Stimulated activated naive CD8-positive, alpha-beta T cell treated with anti-CD3 and anti-CD28 coated beads, Interleukin-15, amount 100 ng/mL, for 72 hours (primary cell): ENCODE measurements at places on chromosomes 4 and X.

DNA sequence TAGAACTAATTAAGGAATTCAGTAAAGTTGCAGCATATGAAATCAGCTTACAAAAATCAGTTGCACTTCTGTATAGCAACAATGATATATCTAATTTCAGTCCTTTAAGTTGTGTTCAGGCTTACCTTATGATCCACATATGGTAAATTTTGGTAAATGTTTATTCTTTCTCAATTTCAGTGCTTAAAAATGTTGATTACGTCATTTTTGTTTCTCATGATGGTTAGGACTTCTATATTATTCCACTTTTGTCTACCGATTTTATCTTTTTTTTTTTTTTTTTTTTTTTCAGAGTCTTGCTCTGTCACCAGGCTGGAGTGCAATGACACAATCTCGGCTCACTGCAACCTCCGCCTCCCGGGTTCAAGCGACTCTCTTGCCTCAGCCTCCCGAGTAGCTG is 40.7 kb upstream of the SLC6A14 start:
- DNase-seq: no peak

DNA sequence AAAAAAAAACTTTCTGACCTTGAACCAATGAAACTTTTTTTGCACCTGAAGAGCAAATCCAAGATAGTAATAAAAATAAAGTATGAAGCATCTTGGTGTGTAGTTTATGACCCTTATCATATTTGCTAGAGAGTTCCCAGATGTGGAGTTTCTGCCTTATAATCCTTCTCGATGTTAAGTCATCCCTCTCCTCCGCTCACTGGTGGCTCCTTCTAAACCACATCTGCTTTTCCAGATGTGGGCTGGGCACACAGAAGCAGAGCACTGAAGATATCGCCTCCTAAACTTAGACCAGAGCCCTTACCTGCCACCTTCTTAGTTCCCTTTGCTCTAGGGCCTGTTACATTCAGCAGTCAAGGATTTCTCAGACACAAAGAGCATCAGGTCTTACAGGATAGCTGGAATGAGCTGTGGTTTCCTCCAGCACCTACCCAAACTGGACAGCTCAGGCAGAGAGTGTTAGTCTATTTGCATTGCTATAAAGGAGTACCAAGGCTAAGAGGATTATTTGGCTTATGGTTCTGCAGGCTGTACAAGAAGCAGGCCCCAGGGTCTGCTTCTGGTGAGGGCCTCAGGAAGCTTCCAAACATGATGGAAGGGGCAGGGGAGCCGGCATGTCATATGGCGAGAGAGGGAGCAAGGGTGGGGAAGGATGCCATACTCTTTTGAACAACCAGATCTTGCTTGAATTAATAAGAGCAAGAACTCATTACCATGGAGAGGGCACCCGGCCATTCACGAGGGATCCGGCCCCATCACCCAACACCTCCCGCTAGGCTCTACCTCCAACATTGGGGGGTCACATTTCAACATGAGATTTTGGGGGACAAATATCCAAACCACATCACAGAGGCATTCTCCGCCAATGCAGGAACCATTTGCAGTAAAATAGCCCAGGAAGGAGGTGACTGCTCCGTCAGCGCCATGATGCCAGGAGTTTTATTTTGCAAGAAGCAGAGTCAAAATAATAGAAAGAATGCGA is 75.6 kb upstream of the HELT start:
- DNase-seq: no peak

- no peak for DNase-seq
Observed at GRCh38 chr4:53314252-53314651, 51.6 kb downstream of the SCFD2 start.

DNA sequence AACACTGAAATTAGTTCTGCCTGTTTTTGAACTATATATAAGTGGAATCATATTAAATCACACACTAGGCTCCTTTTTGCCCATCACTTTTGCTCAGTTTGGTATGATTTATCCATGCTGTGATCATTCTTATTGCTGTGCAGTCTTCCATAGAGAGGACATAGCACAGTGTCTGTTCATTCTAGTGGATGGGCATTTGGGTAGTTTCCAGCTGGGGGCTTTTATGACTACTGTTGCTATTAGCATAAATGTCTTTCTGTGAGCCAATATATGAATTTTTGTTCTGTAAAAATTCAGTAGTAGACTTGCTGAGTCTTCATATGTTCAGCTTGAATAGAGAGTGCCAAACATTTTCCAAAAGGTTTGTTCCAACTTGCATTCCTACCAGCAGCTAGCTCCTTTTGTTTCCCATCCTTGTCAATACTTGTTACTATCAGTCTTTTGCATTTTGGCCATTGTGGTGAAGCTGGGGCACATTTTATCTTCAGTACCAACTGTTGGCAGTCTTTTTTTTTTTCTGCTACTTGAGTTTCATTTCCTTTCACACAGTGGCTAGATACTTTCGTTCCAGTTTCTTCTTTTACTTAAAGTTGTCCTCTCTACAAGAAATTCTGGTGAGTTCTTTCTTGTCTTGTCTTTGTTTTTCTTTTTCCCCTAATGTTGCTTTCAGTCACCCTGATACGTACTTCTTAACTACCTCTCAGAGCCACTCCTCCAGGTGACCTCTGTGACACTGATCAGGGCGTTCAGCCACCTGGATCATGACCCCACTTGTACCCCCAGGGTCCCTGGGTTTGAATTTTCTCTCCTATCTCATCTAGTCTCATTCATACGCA is 87.0 kb downstream of the ANXA3 start:
- DNase-seq: no peak

GRCh38 chr4:163448540-163449203 is 24.9 kb downstream of the TKTL2 start:
- no peak for DNase-seq

- no peak for DNase-seq
Observed at GRCh38 chr4:71494539-71494938, 155.7 kb downstream of the SLC4A4 start.

- no peak for DNase-seq
Observed at GRCh38 chrX:56762707-56763555, 33.9 kb downstream of the NBDY start.

- DNase-seq: no peak
Observed at GRCh38 chr4:126850286-126850685, 782.5 kb upstream of the INTU start.

DNA sequence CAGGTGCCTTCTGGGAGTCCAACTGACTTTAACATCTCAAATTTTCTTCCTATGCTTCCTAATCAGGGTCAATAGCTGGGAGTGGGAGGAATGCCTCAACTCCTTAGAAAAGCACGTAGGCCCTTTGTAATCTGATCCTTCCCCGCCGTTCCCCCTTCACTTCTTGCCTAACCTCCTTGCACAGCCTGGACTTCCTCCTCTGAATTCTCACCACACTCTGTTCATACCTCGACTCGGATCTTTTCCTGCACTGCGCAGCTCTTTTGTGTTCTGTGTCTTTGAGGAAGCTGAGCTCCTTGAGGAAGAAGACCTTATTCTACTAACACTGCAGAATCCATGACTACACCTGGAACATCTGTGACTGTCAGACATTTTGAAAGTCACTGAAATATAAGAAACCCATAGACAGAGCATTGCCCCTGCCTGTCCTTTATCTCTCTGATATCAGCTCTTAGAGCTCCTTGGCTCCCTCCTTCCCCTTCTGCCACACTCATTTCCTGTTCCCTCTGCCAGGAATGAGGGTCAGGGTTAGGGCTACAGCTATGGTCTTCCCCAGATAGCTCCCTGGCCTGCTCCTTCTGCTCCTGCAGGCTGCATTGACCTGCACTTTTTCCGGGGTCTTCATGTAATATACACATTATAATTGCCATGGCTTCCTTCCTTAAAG is 140.2 kb upstream of the LDB2 start:
- no peak for DNase-seq

DNA sequence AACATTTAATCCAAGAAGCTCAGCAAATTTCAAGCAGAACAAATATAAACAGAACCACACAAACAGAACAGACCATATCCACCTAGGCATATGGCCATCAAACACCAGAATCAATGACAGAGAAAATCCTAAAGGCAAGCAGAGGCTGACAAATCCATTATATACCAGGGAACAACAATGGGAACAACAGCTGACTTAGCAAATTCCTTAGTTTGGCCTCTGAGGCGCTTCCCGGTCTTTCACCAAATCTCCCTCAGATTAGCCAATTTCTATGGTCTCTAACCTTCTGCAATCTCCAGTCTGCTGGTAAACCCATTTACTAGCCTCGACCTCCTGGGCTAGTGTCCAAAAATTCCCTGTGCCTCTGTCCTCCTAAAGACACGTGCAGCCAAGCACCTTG is 59.2 kb downstream of the GPR143 start:
- no peak for DNase-seq

DNA sequence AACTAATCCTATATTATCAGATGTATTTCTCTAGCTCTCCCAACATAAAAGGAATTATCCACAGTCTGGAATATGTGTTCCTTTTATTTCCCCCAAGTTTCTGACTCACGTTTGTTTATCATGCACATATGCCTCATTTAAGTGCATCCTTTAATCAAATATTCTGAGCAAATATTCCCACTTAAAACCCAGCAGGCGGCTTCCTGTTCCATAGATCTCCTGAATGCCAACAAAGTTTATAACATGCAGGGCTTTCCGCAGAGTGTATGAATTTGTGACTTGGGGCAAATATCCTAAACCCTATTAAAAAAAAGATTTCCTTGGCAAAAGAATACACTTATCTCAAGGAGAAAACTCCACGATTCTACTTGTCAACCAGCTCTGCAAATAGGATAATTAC is 16.9 kb downstream of the GLRA2 start:
- no peak for DNase-seq

GRCh38 chrX:111492085-111492484 is 19.4 kb upstream of the SERTM2 start:
- no peak for DNase-seq

GRCh38 chr4:44927399-44928380 is 201.3 kb upstream of the GNPDA2 start:
- no peak for DNase-seq

DNA sequence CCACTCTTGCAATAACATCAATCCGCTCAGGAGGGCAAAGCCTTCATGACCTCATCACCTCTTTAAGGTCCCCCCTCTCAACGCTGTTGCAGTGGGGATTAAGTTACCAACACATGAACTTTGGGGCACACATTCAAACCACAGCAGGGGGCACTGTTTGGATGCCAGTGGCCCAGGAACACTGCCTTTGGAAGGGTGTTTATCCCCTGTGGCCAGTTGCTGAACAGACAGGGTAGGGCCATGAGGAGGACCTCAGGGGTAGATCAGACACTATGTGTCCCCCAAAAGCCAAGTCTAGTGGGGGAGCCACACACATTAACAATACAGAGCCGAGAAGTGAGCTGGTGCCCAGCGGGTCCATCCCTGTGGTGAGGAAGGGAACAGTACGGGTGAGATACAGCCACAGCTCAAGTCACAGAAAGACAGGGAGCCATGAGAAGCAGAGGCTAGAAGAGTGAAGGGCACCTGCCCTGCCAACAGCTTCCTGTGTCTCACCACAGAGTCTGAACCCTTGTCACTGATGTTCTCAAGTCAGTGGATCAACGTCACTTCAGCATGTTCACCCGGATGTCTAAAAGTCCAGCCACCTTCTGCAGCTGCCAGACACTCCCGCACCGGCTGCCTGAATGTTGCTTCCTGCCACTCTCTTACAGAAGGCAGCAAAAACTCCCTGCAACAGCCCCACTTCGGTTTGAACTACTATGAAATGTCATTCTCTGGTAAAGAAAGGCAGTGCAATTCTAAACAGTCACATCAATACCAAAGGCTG is 19.9 kb upstream of the MXD4 start:
- DNase-seq: peak; percentile 55

DNA sequence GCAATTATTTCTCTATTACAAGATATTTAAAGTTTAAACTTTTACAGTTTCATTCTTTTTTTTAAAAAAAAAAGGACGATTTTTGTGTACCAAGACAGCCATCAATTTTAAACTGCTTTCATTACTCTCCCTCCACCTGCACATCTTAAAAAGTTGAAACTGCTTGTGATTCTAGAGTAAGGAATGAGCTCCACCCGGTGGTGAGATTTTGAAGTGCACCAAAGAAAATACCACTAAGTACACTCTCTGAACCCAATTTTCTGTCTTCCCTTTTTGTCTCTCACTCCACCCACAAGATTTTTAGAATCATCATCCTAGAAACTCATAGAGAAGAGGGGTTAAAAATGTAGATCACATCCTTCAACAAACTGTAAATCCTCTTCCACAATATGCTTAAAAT is 91.3 kb upstream of the WDR44 start:
- DNase-seq: peak; percentile 24

DNA sequence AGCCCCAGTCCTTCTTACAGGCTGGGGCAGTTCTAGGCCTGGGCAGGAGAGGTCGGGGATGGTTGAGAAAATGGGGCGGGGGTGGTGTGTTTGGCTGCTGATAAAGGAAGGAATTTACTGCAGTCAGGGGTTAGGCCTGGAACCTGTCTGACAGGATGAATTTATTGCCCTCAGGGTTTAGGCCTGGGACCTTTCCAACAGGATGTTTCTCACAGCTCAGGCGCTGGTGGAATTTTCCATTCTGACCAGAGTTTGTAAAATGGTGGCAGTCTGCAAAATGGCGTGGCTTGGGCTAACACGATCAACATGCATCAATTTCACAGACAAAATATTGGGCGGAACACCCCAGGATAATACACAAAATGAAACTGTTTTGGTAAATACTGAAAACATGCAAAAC is 83.5 kb upstream of the SPIN4 start:
- DNase-seq: no peak

- no peak for DNase-seq
Observed at GRCh38 chrX:110055616-110056015, 52.7 kb downstream of the TMEM164 start.

GRCh38 chrX:55713631-55714030 is 3.9 kb upstream of the RRAGB start:
- no peak for DNase-seq

DNA sequence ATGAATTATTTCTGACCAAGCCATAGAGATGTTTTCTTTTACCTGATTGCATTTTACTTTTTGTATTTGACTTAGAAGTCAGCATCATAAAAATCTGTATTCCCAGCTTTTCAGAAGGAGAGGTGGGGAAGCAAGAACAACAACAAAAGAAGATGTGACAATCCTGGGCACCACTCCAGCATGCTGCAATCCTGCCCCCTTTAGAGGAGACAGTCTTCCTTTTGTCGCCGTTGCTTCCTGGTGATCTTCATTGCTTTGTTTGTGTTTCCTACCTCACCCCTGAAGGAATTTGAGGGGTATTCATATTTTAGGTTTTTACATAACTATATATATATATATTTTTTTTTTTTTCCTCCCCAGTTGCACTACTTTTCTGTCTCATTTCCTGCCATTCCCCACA is 3.7 kb downstream of the QRFPR start:
- DNase-seq: no peak

DNA sequence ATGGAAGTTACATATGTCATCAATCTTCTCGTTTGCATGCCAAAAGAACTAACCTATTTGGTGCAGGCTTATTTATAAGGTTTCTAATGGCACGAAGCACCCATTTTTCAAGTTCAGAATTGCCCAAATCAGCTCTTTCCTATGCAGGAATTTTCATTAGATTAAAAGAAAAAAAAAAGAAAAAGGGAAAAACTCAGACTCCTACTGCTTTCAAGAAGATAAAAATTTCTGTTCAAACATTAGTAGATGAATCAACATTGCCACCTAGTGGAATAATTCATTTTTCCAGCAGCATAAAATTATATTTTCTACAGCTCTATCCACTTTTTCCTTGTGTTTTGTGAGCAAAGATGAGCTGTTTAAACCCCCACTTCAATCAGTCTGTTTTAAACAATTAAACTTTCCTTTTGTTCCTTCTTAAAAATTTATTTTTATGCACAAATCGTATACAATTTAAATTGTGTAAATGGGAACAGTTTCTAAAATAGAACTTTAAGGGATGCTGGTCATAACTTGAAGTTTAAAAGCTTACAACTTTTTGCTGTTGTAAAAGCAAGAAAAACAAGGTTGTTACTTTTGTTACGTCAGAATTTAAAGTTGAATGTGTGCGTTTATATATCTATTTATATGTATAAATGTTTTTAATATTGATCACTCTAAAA is 309.9 kb downstream of the ARAP2 start:
- DNase-seq: no peak
